ENCODE measurements at places on chromosomes 7 and 10.

DNA sequence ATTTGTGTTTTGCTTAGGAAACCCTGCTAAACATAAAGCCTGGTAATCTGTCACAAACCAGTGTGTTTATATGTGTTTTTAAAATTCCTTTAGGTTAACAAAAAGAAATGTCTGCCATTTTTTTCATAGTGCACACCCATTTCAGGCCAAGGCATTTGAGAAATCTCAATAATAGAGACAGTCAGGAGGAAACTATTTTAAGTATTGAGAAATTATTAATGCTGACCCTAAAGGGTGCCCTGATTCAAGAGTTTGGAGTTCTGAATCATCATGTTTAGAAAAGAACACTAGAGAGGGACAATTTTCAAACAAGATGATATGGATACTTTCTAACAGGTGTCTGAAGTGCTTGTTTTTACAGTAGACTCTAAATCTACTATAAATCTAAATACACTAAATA, 28.7 kb downstream of the MALRD1 start:
- DNase-seq: no peak

DNA sequence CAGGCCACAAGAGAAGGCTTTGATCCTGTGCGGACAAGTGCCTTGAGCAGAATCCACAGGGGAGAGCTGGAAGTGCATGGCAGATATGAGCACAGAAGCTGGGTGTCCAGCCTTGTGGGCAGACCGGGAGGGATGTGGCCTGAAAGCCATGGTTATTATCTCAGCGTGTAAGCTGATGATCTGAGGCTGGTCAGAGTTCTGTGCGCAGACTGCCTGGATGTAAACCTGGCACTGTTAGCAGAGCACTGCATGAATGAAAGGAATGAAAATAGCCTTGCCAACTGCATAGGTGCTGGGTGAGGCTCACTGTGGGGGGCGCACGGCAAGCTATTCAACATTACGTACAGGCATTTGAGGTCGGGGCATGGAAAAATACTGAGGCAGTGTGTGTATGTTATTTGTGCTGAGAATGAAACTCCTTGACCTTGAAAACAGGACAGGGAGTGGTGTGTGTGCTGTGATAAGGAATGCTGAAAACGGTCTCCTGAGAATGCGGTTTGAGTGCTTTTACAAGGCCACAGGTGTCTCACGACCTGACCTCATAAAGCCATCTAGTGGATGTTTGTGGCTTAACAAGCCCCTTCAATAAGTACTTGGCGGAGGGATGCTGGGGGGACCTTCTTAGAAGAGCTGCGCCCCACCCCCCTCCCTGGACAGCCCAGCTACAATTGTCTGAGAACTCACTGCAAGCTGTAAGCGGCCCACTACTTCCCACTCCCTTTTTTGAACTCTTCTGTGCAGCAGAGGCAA, 18.7 kb downstream of the AKR1C1 start:
- no peak for DNase-seq

- DNase-seq: no peak
Observed at GRCh38 chr7:91814189-91814588, 66.3 kb downstream of the MTERF1 start.

DNA sequence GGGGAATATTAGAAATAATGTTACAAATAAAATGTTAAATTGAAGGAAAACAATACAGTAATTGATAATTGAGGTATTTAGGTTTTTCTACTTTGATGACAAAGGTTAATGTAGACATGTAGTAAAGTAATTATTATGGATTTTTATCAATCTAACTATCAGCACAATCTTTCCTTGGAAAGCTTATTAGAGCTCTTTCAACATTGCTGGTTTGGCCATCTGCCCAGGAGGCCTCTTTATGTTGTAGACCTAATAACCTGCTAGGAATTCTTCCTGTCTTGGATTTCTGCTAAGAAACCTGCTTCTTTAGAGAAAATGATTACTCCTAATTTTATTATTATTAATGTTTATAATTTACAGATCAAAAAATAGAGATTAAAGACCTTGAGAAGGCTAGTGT, 78.9 kb downstream of the CHRM2 start:
- no peak for DNase-seq

DNA sequence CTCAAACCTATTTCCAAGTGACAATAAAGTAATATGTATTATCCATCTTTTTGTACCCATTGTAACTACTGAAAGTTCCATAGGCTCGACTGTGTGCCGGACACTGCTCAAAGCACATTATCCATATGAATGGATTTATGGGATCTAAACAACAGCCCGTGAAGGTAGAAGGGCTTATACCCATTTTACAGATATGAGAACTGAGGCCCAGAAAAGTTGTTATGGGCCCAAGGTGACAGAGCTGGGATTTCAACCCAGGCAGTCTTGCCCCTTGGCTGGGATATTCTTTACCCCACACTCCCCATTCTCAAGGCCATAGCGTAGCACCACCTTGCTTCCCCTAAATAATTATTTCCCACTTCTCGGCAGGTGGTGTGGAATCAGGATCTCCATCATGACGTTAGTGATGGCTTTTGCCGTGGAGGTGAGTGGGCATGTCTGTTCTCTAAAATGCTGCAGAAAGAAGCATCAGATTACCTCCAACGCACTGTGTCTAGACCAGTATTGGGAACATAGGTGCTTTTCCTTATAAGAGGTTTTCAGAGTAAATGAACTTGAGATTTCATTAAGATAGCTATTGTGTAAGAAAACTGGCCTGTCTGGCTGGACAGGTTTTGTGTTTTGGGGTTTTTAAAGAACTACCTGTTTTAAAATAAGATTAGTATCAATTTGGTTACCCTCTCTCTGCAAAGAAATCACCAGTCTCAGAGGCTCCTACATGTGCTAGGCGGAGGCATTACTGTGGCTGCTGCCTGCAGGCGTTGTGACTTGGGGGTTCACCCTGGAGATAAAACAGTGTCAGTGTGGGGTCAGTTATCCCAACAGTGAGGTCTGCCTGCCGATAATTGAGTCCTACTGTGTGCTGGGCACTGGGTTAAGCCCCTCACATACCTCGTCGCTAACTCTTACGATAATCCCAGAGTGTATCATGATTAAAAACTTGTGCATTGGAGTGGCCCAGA, 85.1 kb upstream of the SDK1 start:
- DNase-seq: no peak

DNA sequence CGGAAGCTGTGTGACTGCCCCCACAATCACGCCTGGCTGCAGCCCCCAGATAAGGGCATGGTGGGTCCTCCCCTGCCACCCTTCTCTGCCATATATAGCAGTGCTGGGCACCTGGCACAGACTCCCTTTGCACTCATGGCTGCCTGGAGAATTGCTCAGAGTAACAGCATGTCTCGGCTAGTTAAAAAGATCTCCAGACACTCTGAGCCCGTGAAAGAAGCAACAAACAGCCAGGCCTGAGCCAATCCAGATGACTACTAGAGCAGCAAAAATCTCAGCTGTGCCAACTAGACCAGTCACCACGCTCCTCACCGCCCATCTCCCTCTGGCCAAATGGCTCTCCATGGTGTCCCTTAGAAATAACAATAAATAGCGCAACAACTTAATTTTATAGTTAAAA, 71.3 kb downstream of the PARD3 start:
- no peak for DNase-seq

GRCh38 chr10:11553773-11554381, 57.6 kb downstream of the USP6NL start:
- no peak for DNase-seq

DNA sequence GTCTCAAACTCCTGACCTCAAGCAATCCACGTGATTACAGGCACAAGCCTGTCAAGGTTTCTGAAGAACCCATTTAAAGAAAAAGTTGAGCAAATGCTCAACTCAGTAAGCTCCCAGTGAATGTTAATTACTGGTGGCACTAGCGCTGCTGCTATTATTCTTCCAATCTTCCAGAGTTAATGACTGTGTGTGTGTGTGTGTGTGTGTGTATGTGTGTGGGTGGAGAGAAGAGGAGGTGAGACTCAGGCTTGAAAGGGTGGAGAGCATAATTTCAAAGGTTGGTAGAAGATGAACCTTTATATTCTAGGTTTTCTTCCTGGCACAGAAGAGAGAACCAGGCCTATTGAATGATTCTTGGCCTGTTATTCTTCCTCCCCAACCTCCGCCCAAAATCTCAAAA, 11.6 kb upstream of the NPVF start:
- no peak for DNase-seq
